ENCODE measurements at places on chromosomes 2 and 18. TPM values are rescaled to one million over a fixed set of nuclear protein-coding genes. Genes with fewer than 3 reads are reported as not detected.

Gene FAM237A
- not detected for polyA plus RNA-seq

Gene IL36RN
- not detected for polyA plus RNA-seq

Gene SLC25A52
- polyA plus RNA-seq, result not detected

Gene SLC30A3
- polyA plus RNA-seq, result not detected

- no peak for DNase-seq
Observed at GRCh38 chr2:224523626-224524577, 61.3 kb downstream of the CUL3 start.

GRCh38 chr18:58862851-58863538 lies 1.7 kb upstream of the ZNF532 start:
- peak; percentile 59 for DNase-seq

GRCh38 chr2:22560021-22560420 lies 825.0 kb upstream of the KLHL29 start:
- no peak for DNase-seq

GRCh38 chr2:238081561-238081960 lies 18.6 kb upstream of the ESPNL start:
- DNase-seq, result no peak

GRCh38 chr18:61290616-61291015 lies 42.6 kb upstream of the CDH20 start:
- no peak for DNase-seq

GRCh38 chr18:33697498-33697897 lies 119.5 kb downstream of the ASXL3 start:
- no peak for DNase-seq

Data from kidney (tissue), 22 donors.